GM23338 (cell line): ENCODE measurements at places on chromosomes 2 and 18. TPM values are rescaled to one million over a fixed set of nuclear protein-coding genes. Genes with fewer than 3 reads are reported as not detected.

CRYGD gene
- total RNA-seq = 3.0 and 3.4 TPM in 2 replicates

CNRIP1 gene
- 5.9 and 6.9 TPM in 2 replicates for total RNA-seq

ALLC gene
- total RNA-seq = not detected in 2 replicates

UGT1A3 gene
- not detected in 2 replicates for total RNA-seq

NMUR1 gene
- total RNA-seq = 0.31 and 0.59 TPM in 2 replicates

CCDC121 gene
- 1.7 and 1.9 TPM in 2 replicates for total RNA-seq

VWC2L gene
- not detected in 2 replicates for total RNA-seq

SALL3 gene
- 29.0 and 39.8 TPM in 2 replicates for total RNA-seq

ANKRD44 gene
- 0.56 and 1.7 TPM in 2 replicates for total RNA-seq

MAB21L4 gene
- total RNA-seq = not detected in 2 replicates

UGT1A10 gene
- total RNA-seq = 0.23 TPM in 1 of 2 replicates, not detected in the other

IL36B gene
- total RNA-seq = not detected in 2 replicates

ANTXR1 gene
- 23.1 and 24.7 TPM in 2 replicates for total RNA-seq

MSTN gene
- 0.21 TPM in 1 of 2 replicates, not detected in the other for total RNA-seq

SERPINB5 gene
- total RNA-seq = not detected in 2 replicates

CDH7 gene
- 1.8 and 2.0 TPM in 2 replicates for total RNA-seq

GALNT14 gene
- 7.7 and 10.4 TPM in 2 replicates for total RNA-seq

DSG4 gene
- not detected in 2 replicates for total RNA-seq

DSG1 gene
- total RNA-seq = 0.04 TPM in 1 of 2 replicates, not detected in the other

WNT10A gene
- total RNA-seq = not detected in 2 replicates

NETO1 gene
- 20.7 and 26.6 TPM in 2 replicates for total RNA-seq

NPPC gene
- total RNA-seq = 0.43 and 2.2 TPM in 2 replicates

CCDC102B gene
- total RNA-seq = 0.16 and 1.3 TPM in 2 replicates

LNPK gene
- total RNA-seq = 6.1 and 8.1 TPM in 2 replicates

PLCL1 gene
- total RNA-seq = 0.12 TPM in 1 of 2 replicates, not detected in the other

ASB18 gene
- not detected in 2 replicates for total RNA-seq

STAT4 gene
- total RNA-seq = 0.16 and 0.52 TPM in 2 replicates

TUBA3E gene
- 0.21 and 0.66 TPM in 2 replicates for total RNA-seq
